CD4-positive, alpha-beta T cell treated with Interleukin-1 beta for 1 hour (primary cell): ENCODE measurements at places on chromosomes 12 and 14.

- DNase-seq: no peak
Observed at GRCh38 chr12:122265886-122266229, 436 bp downstream of the VPS33A start.

DNA sequence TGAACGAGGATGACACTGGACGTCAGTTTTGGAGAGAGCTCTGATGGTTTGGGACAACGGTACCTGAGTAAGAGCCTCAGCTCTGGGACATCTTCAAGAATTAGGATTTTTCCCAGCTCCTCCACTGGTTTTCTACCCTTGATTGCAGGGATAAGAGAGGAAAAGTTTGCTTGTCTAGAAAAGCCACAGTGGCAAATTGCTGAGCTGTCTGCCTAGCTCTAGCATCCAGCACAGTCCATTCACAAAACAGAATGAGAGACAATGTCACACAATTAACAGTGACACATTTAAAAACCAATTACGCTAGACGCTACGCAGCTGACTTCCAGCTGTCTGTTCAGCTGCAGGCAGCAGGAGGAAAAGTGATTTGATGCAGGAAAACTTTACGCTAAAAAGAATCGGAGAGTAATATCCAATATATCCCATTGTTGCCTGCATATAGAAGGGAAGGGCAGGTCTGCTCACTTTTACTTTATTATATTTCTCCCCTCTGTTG lies 168.1 kb upstream of the PRICKLE1 start:
- DNase-seq: no peak

GRCh38 chr12:78864403-78864869 lies at the start of gene SYT1:
TSS of gene SYT1 (plus strand) at chr12:78864774.
- DNase-seq: no peak

- DNase-seq: peak; percentile 62
Observed at GRCh38 chr12:10392394-10392930, 2.6 kb upstream of the KLRK1 start.

DNA sequence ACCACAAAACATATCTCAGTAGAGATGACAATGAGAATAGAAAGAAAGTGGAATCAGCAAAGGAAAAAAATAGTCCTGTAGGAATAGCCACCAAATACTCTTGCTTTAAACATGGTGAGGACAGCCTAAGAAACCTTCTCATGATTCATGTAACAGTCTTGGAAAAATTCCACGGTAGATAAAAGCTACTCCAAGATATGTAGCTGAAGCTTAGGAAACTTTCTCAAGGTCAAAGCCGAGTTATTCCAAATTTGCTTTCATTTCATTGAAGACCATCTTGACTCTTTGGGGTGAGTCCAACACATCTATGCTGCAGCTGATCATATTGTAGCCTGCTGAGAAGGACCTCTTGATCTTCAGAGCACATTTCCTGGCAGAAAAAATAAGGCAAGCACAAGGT lies 157.6 kb downstream of the PAH start:
- DNase-seq: no peak

GRCh38 chr14:100776681-100777365 lies 49.1 kb upstream of the MEG3 start:
- no peak for DNase-seq

- DNase-seq: no peak
Observed at GRCh38 chr12:96623656-96624217, 134.4 kb downstream of the CFAP54 start.

DNA sequence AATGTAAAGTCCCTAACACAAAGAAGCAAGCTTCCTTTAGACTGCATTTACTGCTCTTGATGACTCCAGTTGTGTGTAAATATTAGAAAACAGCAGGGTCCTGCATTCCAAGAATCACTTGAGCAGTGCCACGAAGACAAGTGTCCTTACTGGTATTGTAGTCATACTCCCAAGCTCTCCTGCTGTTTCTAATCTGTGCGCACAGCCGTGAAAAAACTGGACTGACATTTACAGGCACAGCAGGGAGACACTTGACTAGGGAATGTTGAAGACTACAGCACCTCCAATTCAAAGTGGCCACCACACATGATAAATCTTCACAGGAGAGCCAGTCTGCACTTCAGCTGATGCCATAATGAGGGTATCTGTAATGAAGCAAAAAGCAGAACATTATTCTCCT lies 91.4 kb downstream of the VRK1 start:
- DNase-seq: no peak

DNA sequence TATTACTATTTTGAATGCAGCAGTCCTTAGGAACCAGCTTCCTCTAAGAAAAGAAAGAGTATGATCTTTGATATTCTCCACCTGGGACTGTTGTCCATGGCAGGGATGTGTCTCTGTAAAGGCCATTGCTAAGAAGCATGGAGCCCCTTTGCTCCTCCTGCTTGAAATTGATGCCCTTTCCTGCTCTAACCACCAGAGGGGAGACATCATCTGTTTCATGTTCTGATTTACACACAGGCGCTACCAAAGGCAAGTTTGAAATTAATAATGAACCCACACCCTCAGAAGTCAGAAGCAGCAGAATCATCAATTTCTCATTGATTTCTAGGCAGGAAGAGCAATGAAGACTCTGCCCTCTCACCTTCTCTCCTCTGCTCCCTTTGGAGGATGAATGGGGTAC lies 253.8 kb downstream of the RMST start:
- DNase-seq: no peak

DNA sequence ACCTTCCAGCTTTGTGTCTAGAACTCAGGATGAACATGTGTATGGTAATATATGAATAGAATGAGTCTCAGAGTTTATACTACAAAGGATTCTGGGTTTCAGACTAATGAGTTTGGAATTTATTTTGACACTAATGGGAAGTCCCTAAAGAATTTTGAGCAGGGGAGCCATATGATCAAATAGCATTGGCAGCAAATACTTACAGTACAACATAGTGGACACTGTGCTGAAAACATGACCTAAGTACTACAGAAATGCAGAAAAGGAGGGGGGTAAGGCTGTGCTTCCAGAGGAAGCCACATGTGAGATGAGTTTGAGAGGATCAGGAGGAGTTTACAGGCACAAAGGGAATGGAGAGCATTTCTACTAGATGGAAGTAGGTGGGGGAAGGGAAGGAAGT lies 225.8 kb downstream of the C12orf42 start:
- no peak for DNase-seq

GRCh38 chr12:71475280-71475679 lies 35.7 kb downstream of the LGR5 start:
- no peak for DNase-seq

GRCh38 chr12:86233126-86233525 lies 23.1 kb downstream of the MGAT4C start:
- DNase-seq: no peak

DNA sequence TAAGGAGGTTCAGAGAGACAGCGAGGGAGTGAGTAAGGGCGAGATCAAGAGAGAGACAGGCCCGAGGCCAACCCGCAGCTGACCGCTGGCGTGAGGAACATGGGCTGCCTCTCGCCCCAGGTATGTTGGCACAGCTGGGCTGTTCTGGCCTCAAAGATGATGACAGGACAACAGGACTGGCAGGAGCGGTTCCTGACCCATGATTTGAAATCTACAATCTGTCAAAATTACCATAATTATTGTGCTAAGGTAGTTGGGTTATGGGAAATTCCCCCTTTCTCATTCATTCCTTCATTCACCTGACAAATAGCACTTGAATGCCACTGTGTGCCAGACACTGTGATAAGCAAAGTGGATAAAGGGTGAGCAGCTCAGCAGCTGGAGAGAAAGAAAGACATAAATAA lies 5.1 kb upstream of the ENDOU start:
- no peak for DNase-seq

- DNase-seq: no peak
Observed at GRCh38 chr12:15706010-15706676, 83.0 kb downstream of the EPS8 start.

DNA sequence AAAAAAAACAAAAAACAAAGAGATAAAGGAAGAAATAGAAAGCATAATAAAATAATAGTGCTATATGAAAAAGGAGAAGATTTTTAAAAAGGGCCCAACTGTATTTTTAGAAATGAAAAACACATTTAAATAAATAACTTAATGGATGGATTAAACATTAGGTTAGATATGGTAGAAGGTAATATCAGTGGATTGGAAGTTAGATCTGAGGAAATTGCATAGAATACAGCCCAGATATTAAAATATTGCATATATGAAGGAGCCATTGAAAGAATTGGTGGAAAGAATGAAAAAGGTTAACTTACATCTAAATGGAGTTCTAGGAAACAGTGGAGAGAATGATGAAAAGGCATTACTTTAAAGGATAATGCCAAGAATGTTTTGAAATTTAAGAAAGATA lies 27.8 kb downstream of the CACNA1C start:
- no peak for DNase-seq

DNA sequence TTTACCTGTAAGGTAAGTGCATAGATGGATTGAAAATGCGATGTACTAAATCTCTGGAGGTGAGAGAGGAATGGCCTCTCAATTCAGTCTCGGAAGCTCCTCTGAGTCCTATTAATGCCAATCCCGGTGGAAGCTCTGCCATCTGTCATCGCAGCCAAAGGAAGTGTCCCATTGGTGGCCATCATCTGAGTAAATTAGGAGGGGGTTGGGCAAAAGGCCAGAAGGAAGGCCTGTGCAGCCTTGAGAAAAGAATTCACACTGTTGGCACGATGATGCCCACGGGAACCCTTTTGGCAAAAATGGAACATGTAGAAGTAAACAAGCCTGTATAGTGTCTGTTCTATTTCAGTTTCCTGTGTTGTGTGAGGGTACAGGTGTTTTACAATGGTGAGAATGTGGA lies 494.8 kb downstream of the NELL2 start:
- no peak for DNase-seq

DNA sequence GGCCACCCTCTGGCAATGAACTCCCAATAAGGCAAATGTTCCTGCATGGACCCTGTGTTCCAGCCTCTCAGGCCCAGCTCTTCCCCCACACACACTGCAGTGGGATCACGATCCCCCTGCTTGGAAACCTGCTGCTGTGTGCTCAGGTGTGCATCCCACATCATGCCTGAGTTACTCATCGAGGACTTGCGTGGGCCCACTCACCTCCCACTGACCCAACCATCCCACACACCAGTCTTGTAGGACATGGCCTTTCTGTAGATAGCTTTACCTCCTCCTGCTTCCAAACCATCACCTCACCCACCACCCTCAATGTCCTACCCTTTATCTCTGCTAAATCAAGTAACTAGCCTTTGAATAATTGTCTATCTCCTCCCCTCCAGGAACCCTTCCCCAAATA lies 24.6 kb downstream of the NPC2 start:
- DNase-seq: no peak

DNA sequence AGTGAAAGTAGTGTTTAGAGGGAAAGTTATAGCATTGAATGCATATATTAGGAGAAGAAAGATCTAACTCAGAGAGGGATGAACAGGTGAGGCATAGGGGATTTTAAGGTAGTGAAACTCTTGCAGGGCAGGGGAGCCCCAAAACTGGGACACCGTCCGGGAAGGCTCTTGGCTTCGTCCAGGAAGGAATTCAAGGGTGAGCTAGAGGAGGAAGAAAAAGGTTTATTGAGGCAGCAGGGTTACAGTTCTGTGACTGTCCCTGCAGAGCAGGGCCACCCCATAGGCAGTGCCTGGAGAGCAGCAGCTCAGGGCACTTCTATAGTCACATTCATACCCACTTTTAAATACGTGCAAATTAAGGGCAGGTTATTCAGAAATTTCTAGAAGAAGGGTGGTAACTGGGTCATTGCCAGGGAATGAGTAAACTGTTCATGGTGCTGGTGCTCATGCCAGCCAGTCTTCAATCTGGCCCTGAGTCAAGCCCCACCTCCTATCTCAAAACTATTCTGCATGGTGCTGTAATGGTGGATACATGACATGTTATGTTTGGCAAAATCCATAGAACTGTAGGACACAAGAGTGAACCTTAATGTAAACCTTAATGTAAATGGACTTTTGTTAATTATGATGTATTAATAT lies 1.2 kb upstream of the OAS1 start:
- DNase-seq: no peak

- DNase-seq: no peak
Observed at GRCh38 chr12:3489057-3489456, 1.9 kb upstream of the PRMT8 start.

DNA sequence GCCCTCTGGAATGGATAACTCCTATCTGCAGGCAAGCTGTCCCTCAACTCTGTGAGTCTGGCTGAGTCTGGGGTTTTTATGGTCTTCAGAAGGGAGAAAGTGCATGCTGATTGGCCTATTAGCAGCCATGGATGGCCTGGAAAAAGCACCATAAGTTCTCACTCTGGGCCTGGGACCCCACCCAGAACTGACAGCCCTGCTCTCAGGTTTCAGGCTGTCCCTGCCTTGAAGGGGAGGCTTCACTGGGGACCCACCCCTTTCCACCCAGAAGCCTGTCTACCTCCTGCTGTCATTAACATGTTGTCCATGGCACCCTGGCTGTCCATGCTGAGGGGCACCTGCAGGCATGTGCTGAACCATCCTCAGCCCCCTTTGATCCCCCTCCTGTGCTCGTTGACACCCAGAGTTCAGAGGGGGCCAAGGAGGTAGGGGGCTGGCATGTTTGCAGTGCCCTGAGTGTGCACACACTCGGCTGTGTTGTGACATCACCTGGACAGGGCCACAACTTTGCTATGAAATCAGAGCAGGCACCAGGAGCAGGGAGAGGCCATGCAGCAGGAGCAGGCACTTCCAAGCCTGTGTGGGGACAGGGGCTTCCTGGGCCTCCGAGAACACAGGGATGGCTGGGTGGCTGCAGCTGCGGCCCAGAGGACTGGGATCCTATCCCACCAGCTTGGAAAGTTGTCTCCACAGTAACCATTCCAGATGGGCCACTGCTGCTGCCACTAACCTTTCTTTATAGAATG lies 84.7 kb downstream of the ACSS3 start:
- DNase-seq: no peak

- no peak for DNase-seq
Observed at GRCh38 chr12:30178916-30179315, 395.2 kb upstream of the TMTC1 start.

- DNase-seq: no peak
Observed at GRCh38 chr12:6664902-6665301, 2.0 kb upstream of the ING4 start.

DNA sequence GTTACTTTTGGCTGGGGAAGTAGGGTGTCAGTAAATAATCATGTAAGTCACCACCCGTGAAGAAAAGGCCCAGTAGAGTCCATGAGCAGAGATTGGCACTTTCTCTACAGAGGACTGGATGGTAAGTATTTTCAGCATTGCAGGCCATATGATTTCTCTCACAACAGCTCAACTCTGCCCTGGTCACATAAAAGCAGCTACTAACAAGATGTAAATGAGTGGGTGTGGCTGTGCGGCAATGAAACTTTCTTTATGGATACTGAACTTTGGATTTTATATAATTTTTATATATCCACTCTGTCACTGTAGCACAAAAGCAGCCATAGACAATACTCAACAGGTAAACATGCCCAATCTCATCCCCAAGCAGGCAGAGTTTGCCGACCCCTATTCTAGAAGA lies 343.6 kb downstream of the GLT1D1 start:
- DNase-seq: no peak

DNA sequence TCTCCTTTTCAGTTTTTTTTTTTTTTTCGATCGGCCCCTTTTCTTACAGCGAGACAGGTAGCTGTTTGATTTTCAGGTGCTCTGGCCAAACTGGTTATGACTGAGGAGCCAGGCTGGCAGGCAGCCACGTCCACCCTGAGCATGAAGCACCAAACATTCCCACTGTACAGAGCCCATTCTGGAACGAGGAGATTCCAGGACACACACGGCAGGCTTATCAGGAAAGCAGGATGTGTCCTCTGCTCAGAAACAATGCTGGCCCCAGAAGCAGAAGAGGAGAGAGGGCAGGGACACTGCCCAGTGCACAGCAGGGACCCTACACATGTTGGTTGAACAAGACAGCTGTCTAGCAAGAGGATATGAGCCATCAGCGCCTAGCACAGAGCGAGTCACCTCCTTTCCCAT lies 3.7 kb upstream of the KRT2 start:
- DNase-seq: no peak
